ENCODE measurements at places on chromosomes 1 and 21.

- no peak for DNase-seq
Observed at GRCh38 chr1:15575549-15576150, 9.2 kb downstream of the AGMAT start.

- DNase-seq = no peak
Observed at GRCh38 chr1:22412932-22413727, 38.5 kb upstream of the ZBTB40 start.

- no peak for DNase-seq
Observed at GRCh38 chr1:37672136-37672870, 20.0 kb upstream of the CDCA8 start.

DNA sequence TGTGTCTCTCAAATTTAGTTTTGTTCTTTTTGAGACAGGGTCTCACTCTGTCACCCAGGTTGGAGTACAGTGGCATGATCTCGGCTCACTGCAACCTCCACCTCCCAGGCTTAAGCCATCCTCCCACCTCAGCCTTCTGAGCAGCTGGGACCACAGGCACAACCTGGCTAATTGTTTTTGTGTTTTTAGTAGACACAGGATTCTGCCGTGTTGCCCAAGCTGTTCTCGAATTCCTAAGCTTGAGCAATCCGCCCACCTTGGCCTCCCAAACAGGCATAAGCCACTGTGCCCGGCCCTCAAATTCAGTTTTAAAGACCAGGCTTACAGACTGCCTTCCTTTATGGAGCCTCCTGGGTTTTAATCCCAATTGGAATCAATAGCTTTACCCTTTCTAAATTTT lies 83.7 kb upstream of the SELENON start:
- no peak for DNase-seq

GRCh38 chr21:34520764-34521508 lies 8.9 kb upstream of the KCNE1 start:
- no peak for DNase-seq

DNA sequence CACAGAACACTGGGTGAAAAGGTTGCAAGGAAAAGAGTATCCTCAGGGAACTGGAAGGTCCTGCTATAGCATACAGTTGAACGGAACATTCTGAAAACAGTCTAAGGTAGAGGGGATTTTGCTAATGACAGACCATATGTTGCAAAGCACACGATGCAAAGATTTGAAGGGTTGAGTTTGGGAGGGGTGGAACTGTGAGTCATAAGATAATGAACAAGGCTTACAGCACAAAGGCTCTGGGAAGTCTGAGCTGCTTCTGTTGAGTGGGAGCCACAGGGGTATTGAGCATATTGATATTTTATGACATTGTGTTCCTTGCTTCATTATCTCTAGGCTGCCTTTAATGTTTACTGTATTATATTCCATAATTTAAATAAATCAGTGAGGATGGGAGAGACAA lies 104.9 kb downstream of the PLPPR4 start:
- no peak for DNase-seq

DNA sequence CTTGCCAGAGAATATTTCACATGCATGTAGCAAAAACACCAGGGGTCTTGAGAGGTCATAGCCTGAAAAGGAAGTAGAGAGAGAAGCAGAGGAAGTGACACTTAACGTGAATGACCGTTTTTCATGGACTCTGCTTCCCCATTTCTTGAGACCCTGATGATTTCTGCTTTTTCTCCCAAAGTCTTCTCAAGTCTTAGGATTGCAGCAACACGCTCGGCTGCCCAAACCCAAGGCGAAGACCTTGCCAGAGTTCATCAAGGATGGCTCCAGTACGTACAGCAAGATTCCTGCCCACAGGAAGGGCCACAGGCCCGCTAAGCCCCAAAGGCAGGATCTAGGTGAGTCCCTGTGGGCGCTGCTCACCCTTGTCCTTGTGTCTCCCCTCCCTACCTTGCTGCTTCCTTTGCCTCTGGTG lies 12.8 kb downstream of the THEMIS2 start:
- DNase-seq = no peak

DNA sequence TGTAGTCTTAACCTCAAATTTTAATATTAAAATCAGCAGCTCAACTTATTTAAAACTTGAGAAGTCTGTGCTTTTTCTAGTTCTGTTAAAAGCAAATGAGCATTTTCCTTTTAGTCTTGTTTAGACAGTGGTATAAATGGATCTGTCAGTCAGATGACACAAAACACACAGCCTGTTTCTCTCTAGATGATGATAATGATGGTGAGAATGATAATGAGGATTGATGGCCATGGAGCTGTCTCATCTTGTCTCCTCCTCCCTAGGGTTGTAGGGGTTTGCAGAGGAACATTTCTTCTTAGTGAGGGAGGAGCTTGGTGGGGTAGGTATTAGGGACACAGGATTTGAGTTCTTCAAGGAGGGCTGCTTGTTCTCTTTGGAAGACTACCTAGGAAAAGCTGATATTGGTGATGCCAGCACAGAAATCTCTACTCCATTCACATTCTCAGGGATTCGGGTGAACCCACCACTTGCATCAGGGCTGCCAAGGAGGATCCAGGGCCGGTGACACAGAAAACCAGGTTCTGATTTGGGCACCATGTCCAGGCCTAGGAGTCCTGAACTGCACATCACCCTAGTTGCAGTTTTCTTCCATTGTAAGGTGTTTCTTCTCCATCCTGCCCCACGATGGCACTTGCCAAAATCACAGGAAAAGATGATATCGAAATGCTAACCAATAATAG lies 147.6 kb downstream of the RHOU start:
- no peak for DNase-seq

DNA sequence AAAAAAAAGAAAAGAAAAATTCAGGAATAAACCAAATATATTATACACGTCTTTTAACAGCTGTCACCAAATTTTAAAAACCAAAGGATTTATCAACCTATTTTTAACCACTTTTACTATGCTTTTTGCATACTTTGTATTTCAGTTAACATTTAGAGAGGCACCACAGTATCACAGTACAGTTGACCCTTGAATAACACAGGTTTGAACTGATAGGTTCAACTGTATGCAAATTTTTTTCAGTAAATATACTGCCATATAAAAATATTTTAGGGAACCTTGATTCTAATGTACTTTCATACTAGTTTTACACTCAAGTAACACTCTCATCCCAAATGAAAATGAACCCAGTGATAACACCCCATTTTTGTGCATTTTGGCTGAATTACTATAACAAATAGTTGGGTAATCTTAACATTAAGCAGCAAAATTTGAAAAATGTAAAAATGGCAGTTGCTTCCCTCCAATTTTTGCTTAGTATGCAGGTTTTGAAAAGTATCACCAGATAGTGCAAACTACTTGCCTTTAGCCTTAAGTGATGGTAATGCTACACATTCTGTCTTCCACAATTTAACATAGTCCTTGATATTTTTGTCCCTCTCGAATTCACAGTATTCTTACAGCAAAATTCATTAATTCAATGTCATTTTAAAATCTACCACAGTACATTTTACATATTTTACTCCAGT lies 10.8 kb upstream of the ADCY10 start:
- no peak for DNase-seq

DNA sequence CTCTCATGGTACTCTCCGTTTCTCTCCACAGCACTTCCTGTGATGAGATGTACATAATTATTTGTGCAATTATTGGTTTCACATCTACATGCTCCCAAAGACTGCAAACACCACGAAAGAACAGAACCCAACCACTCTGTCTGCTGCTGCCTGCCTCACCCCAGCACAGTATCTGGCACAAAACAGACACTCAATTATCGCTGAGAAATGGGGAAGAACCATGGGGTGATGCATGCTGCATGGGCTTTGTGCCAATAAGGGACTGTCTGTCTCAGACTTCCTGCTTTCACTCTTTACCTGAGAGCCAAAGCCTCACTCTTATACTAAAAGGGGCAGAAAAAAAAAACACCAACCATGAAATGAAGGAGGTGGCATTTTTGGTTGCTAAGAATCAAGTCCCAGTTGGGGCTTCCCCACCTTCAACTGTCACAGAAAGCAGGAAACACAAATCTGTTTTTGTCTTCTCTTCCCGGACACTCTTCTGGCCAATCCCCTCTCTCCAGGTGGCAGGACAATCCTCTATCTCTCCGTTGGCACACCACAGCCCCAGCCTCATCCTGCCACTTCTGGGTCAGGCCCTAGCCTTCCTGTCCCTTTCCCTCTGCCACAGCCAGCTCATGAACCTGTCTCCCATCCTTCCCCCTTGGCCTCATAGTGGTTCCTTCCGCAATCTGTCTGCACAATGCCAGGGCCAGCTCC lies 82.0 kb downstream of the TGFBR3 start:
- DNase-seq = peak; percentile 95

DNA sequence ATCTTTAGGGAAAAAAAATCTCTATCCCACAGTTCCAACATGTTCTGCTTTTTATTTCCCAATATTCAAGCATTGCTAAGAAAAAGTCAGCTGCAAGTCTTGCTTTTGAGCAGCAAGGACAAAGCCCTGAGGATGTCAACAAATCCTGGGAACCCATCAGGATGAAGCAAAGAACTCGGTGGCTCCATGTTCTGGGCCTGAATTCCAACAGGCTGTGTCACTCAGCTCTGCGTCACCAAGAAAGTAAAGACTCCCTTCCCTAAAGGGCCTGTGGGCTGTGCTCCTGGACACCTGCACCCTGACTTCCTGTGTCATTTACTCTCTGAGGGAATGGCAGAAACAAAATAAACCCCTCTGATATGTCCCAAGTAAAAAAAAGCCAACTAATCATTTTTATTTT lies 95.5 kb downstream of the TIAM1 start:
- no peak for DNase-seq

DNA sequence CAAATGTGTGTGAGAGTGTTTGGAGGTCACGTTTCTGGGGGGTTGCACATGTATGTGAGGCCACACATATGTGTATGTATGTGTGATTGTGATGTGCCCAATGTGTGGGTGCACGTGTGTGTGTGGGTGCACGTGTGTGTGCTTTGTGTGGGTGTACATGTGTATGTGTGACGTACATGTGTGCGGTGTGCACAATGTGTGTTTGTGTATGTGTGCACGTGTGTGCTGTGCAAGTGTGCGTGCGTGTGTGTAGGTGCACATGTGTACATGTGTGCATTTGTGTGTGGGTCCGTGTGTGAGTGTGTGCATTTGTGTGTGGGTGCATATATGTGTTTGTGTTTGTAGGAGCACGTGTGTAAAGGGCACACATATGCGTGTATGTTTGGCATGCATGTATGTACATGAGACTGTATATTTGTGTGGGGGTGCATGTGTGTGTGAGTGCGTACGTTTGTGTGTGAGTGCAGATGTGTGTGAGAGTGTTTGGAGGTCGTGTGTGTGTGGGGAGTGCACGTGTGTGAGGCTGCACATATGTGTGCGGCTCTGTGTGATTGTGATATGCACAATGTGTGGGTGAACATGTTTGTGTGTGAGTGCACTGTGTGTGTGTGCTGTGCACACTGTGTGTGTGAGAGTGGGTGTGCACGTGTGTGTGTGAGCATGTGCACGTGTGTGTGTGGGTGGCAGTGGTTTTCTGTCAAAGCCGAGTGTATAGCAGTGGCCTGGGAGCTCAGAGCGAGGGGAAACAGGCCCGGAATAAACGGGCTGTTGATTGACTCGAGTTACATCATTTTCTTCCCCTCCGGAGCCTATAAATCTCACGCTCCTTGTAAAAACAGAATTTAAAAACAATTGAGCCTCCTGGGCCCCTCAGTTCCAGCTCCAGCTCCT lies 132.7 kb upstream of the ARHGEF16 start:
- DNase-seq = no peak

DNA sequence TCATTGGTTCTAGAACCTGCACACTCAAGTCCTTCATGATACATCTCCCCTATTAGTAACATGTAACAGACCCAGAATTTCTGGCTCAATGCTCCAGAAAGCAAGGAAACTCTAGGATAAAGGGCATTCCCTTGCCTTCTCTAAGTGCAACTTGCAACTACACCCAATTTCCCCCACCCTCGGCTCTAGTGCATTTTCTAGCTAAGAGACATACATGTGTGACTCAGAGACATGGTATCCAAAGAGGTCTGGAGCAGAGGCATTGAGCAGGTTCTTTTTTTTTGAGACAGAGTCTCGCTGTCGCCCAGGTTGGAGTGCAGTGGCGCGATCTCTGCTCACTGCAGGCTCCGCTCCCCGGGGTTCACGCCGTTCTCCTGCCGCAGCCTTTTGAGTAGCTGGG lies 132.9 kb downstream of the ZC3H11B start:
- DNase-seq = no peak

- DNase-seq = no peak
Observed at GRCh38 chr1:111880881-111881837, 108.3 kb downstream of the KCND3 start.

GRCh38 chr1:187275346-187275745 lies 446.6 kb downstream of the PLA2G4A start:
- DNase-seq = no peak

DNA sequence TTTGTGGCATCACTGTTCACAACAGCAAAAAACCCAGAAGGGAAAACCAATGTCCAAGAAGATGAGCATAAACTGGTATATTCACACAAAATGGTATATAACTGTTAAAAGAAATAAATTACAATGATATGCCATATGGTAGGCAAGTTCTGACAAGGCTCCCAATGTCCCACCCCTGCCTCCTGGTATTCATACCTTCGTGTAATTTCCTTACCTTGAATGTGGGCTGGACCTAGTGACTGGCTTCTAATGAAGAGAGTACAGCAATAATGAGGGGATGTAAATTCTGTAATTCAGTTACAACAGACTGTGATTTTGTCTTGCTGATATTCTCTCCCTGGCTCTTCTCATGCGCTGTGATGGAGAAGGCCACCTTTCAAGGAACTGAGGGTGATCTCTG lies 9.3 kb downstream of the ANKRD45 start:
- no peak for DNase-seq

DNA sequence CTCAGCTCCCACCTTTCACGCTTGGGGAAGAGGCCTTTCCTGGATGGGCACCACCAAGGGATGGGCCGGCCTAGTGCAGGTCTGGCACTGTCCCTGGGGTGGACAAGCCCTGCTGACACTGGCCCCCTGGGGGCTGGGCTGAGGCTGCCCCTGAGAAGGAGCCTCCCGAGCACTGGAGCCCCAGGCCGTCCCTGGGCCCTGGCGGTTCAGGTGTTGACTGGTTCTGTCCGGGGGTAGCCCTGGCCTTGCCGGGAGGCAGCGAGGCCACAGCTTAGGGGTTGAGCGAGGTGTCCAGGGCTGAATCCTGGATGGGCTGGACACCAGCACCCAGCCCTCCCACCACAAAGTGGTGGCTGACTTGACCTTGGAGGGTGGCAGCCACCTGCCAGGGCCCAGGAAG lies 49.7 kb upstream of the ACTRT2 start:
- no peak for DNase-seq

DNA sequence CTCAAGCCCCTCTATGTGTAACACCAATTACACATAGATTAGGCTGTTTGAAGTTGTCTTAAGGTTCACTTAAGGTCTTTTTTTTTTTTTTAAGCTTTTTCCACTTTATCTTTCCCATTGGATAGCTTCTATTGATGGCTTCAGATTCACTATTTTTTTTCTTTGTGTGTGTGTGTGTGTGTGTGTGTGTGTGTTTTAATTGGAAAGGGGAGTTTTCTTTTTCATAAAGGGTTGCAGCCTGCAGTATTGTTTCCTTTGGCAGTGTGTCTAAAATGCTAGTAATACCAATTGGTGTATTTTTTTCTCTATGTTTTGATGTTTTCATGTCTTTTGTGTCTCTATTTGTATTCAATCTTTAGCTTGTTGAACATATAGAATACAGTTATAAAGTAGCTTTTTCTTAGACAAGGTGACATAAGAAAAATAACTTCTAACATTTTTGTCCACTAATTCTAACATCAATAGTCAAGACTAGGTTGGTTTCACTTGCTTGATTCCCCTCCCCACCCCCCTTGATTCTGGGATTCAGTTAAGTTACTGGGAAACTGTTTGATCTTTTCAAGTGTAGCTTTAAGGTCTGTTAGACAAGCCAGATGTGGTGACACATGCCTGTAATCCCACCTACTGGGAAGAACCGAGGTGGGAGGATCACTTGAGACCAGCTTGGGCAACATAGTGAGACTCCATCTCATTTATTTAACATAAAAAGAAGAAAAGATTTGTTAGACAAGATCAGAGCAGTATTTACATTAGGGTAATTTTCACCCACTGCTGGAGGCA lies 21.4 kb downstream of the PRRC2C start:
- DNase-seq = no peak

All from CD4-positive, alpha-beta T cell treated with Interleukin-4 for 4 hours (primary cell).